ENCODE measurements at places on chromosomes 1 and 21. TPM values are rescaled to one million over a fixed set of nuclear protein-coding genes. Genes with fewer than 3 reads are reported as not detected.
A peak's percentile ranks its signal among the peaks of the same experiment; 100 is the strongest.

The NBPF6 gene
- total RNA-seq: not detected

The TCEANC2 gene
- 4.9 TPM for total RNA-seq

The GPX7 gene
- 18.8 TPM for total RNA-seq

The RAB13 gene
- 119 TPM for total RNA-seq

The MCOLN3 gene
- total RNA-seq: 0.42 TPM

The UTS2 gene
- not detected for total RNA-seq

The KCNA3 gene
- not detected for total RNA-seq

The PRELP gene
- total RNA-seq: 0.68 TPM

The SERPINC1 gene
- 0.29 TPM for total RNA-seq

DNA sequence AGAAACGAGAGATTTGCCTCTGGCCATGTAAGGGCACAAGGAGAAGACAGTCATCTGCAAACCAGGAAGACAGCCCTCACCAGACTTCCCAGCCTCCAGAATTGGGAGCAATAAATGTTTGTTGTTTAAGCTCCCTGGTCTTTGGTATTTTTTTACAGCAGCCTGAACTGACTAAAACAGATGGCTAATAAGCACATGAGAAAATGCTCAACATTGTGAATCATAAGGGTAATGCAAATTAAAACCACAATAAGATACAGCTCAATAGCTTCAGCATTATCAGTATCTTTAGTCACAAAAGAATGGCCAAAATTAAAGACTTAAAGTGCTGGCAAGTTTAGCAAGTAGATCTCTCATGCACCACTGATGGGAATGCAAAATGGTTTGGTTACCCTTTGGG lies 11.7 kb downstream of the UBE2G2 start:
- DNase-seq: peak; percentile 67

GRCh38 chr1:22323141-22323845 lies 128.4 kb upstream of the ZBTB40 start:
- no peak for DNase-seq

DNA sequence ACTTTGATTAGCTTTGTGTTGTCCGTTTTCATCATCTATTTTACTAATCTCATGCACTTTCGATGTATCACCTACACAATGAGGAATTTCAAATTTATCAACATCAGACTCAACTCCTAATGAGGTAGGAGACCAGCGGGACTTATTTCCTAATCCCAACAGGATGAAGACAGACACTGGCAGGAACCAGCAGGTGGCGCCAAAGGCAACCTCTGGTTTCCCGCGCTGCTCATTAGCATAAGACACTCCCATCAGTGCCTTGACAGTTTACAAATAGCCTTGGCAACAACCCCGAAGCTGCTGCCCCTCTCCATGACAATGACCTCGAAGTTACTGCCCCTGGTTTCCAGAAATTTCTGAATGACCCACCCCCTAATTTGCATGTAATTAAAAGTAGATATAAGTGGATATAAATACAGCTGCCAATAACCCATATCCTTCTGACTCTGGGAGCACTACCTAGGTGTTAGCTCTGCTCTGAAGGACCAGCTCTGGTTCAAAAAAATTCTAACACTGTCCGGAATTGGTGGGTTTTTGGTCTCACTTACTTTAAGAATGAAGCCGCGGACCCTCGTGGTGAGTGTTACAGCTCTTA lies 974.8 kb downstream of the ADGRL2 start:
- DNase-seq: no peak

DNA sequence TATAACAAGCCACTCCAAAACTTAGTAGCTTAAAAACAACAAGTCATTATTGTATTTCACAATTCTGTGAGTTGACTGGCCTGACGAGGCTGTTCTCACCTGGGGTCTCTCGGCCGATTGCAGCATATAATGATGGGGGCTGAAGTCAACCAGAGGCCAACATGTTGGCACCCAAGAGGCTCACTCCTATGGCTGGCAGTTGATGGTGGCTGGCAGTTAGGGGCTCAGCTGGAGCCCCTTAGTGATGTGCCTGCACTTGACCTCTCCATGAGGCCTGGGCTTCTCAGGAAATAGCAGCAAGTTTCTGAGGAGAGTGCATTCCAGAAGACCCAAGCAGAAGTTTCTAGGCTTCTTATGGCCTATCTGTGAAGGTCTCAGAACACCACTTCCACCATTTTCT lies 459.4 kb downstream of the NPHP4 start:
- no peak for DNase-seq

DNA sequence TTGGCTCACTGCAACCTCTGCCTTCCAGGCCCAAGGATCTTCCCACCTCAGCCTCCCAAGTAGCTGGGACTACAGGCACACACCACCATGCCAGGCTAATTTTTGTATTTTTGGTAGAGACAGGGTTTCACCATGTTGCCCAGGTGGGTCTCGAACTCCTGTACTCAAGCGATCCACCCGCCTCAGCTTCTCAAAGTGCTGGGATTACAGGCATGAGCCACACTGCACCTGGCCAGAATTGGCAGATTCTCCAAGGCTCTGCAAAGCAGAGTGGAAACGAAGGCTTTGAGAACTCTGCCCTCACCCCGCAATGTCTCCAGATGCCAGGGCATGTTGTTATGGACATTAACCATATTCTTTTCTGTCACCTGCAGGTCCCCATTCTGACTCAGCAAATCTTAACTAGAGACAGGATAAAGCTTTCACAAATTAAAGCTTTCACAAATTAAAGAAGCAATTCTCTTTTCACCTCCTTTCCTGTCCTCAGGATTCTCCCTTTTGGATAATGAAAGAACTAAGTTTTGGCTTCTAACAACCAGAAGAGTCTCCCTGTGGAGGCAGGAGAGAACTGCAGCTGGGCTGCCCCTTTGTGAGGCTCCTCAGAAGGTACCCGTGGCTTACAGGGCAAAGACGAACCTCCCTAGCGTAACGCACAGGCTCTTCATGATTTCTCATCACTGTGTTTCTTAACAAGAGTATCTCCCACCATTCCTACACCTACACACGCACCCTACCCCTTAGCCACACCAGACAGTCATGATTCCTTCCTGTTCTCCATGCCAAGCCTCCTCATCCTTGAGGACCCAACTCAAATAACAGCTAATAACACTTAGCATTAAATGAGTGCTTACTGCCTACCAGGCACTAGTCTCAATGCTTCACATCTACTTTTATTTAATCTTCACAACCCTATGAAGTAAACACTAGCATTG lies 29.8 kb downstream of the GPA33 start:
- DNase-seq: peak; percentile 12

- DNase-seq: no peak
Observed at GRCh38 chr1:34057347-34058130, 107.5 kb downstream of the CSMD2 start.

- DNase-seq: no peak
Observed at GRCh38 chr1:20493309-20493708, 7.3 kb upstream of the CAMK2N1 start.

- DNase-seq: no peak
Observed at GRCh38 chr1:111422546-111423391, 4.8 kb downstream of the OVGP1 start.

GRCh38 chr1:207323425-207324225 lies 2.1 kb downstream of the CD55 start:
- DNase-seq: no peak

DNA sequence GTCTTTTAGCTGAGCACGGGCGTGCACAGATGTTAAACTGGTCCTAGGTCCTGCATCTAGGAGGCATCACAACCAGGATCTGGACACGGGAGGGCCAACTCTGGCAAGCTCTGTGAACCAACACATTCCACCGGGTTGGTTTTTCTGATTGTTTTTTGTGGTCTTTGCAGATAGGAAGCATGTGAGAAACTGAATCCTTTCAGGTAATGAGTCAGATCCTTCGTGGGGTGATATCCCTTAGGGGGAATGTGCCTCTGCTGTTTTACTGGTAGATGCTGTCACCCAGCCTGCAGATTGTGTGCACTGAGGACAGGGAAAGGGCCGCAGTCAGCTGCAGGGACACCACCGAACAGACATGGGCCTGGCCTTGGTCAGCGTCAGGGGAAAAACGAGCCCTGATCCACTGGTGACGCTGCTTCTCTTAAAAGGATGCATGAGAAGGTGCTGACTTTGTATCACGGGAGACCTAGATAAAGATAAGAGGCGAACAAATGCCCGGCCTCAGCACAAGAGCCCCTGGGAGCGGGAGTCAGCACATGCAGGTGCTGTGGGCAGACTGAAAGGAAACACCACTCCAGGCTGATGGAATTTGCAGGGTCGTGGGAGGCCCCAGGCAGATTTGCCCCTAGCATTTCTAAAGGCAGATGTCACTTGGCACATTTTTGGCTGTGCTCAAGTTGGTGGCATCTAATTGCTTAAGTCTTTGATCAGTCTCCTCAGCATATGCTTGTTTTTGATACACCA lies 51.1 kb downstream of the DOP1B start:
- DNase-seq: peak; percentile 70

- no peak for DNase-seq
Observed at GRCh38 chr1:43177691-43178090, 5.6 kb downstream of the CFAP57 start.

DNA sequence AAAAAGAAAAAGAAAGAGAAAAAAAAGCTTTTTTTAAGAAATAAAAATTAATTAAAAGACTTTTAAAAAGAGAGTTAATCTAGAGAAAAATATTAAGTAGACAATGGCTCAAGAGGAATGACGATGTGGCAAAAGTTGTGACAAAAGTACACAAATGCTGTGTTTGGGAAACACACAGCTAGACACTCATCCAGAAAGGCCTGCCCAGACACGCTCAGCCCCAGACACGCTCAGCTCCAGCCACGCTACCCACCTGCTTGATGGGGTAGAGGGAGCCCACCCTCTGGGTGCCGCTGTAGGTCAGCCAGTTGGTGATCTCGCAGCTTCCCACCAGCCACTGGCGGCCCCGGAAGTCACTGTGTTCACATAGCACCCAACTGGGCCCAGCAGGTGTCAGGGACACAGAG lies 10.2 kb downstream of the CD52 start:
- no peak for DNase-seq

Measured in HFFc6 (cell line).